ENCODE measurements at places on chromosomes 1 and 21.

- DNase-seq = no peak
Observed at GRCh38 chr1:45448357-45448756, 42.6 kb downstream of the TESK2 start.

DNA sequence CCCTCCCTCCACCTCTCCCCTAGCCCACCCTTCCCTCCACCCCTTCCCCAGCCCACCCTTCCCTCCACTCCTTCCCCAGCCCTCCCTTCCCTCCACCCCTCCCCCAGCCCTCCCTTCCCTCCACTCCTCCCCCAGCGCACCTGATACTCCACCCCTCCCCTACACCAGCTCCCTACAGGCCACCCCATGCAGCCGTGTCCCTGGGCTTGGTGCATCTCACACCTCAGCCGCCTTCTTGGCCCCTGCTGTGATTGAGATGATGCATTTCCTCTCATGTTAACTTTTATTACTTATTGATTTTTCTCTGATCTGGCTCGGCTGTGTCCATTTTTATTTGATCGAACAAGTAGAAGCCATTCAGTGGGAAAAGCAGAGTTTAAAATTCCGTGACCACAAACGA is 243.8 kb downstream of the MATN1 start:
- no peak for DNase-seq

DNA sequence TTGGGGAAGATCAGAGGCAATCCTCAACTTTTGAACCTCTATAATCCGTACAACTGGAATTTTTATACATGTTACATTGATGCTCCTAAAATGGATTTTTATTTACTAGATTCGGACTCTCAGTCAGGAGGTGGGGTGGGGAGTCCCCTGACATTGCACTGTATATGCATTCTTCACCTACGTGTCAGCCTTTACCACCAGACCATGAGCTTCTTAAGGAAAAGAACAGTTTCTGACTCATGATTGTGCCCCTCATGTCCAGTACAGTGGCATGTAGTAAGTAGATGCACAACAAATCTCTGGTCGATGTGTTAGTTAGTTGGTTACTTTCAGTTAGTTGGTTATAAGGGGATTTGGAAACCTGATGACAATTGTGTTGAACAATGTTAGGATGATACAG is 15.4 kb downstream of the LPAR3 start:
- no peak for DNase-seq

- no peak for DNase-seq
Observed at GRCh38 chr1:230313453-230314141, 112.5 kb downstream of the PGBD5 start.

DNA sequence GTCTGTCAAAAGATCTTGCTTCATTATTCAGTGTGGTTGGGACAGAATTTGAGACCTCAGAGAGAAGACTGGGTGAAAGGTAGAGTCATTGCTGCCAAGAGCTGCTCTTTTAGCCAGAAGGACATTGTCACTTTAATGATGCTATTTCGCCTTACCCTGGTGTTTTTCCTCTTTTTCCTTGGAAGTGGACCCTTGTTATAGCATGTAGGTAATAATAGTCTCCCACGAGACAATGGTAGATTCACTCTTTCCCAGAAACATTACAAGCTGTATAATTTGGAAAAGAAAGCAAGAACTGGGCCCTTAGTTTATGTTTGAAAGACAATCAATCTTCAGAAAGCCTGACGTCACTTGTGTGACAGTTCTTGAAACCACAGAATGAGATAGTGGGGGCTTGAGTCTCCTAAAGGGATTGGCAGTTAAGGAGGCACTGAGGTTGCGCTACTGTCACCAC is 3.8 kb downstream of the SERTAD4 start:
- no peak for DNase-seq

- no peak for DNase-seq
Observed at GRCh38 chr1:114342376-114342775, 168.6 kb downstream of the TRIM33 start.
